ENCODE measurements at places on chromosomes 16 and 17.
A peak's percentile ranks its signal among the peaks of the same experiment; 100 is the strongest.

DNA sequence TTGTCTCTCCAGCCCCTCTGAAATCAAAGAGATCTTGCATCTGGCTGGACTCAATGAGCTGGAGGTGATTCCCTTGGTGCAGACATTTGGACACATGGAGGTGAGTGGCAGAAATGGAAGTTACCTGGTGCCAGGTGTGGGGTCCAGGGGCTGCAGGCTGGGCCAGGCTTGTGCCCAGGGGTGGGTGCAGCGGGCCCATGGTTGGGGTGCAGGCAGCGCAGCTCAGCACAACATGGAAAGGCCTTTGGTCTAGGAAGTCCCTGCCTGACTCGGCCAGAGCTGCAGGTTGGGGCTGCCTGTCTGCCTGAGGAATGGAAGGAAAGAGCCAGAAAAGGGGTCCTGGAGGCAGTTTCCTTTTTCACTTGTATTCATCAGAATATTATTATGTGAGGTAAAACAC, 10.2 kb upstream of the OGFOD3 start:
- DNase-seq: no peak

- no peak for DNase-seq
Observed at GRCh38 chr16:89120281-89120680, 26.6 kb downstream of the ACSF3 start.

- no peak for DNase-seq
Observed at GRCh38 chr17:68019336-68019674, 16.2 kb upstream of the KPNA2 start.

DNA sequence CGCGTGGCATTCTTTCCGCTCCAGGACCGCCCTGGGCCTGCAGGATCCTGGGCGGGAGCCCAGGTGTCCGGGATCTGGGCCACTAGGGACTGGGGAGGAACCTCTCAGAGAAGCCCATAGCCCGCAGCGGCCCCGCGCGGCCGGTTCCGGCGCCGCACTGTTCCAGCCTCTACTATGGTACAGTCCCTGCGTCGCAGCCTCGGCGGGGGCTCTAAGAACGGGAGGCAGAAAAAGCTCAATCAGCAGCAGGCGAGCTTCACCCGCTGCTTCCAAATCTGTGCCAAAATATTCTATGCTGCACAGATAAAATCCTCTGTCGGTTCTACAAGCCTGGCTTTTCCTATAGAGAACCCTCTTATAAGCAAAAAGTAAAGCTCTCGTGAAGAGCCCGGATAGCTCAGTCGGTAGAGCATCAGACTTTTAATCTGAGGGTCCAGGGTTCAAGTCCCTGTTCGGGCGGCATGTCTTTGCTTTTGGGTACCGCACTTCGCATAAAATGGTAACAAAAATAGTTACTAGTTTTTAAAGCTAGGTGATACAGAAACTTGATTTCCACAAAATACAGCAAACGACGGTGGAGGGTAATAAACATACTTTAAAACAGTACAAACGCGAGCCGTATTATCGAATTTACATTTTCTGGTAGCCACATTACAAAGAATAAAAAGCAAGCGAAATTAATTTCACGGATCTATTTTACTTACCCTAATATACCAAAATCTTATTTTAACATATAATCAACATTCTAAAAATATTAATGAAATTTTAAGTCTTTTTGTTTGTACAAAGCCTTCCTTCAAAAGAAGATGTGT, 661 bp upstream of the ALOXE3 start:
- DNase-seq: peak; percentile 83

GRCh38 chr17:75147878-75148546, 6.3 kb downstream of the JPT1 start:
- DNase-seq: no peak

DNA sequence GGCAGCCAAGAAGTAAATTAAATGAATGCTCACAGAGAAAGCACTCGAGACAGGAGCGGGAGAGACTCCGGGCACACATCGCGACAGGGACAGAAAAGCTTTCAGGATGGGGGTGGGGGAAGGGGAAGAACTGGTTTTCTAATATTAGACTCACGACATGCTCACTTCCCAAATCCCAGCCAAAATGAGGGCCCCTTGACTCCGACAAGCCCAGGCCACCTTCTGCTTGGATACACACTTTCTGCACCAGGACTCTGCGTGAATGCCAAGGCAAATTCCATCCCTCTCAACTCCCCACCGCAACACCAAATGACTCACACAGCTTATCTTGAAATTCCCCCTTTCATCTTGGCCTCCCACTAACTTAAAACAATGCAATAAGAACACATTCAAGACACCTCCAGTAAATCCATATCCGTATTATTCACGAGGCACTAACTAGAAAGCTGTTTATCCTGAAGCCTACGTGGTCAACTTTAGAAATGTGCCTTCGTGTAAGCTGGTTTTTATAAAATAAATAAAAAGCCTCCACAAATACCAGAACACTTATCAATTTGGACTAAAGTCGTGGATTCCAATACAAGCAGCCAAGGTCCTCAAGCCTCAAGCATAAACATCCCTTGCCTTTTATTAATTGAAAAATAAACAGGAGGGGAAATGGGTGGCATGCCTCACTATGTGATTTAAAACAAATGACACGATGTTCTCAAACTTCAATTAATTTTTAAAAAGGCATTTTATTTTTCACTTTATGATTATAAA, 46.1 kb downstream of the NXN start:
- no peak for DNase-seq

GRCh38 chr17:73510981-73511718, 133.1 kb downstream of the SDK2 start:
- peak; percentile 64 for DNase-seq

DNA sequence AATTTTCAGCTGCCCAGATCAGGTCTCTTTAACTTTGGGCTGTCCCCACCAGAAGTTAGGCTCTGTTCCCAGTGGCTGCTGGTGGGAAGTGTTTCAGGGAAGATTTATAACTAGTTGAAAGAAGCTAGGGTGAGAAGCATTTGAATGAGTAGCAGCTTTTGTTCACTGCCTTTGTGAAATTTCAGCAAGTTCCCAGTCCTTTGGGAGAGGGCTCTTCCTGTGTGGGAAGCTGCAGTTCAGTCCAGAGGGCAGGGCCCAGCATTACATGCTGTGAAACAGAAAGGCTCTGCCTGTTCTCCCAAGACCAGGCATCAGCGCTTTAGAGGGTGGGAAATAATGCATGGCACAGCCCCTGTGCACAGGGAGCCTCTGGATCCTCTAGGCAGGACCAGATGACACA, 17.8 kb downstream of the PROCA1 start:
- no peak for DNase-seq

- DNase-seq: no peak
Observed at GRCh38 chr16:88059701-88060386, 108.6 kb downstream of the BANP start.

GRCh38 chr17:58487589-58488427, at the start of gene HSF5:
Gene HSF5, minus strand, starts transcription at chr17:58488408. Its CDS starts 134 bp downstream, at chr17:58488274.
- no peak for DNase-seq

DNA sequence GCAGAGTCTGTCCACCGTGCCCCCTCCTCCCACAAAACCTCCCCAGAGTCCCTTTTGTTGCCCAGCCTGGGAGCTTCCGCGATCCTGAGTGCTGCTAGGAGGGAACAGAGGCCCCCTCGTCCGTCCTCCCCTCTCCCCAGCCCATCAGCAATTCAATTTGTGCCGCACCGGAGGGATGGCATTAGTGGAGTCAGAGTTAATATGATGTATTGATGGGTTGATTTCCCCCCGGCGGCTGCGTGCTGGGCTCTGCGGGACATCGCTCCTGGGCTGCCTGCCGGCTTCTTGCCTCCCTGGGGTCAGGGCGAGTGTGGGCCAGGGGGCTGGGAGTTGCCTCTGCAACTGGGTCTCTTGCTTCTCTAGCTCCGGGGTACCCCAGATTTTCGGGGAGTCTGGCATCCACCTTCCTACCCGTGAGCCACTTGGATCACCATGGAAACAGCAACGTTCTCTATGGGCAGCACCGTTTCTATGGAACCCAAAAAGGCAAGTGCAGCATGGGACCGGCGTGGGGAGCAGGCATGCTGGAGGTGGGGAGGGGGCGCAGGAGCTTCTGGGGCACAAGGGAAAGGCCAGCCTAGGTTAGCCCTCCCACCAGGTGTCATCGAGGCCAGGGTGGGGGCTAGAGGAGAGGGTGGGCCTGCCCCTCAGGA, 42.9 kb downstream of the BAHCC1 start:
- no peak for DNase-seq

DNA sequence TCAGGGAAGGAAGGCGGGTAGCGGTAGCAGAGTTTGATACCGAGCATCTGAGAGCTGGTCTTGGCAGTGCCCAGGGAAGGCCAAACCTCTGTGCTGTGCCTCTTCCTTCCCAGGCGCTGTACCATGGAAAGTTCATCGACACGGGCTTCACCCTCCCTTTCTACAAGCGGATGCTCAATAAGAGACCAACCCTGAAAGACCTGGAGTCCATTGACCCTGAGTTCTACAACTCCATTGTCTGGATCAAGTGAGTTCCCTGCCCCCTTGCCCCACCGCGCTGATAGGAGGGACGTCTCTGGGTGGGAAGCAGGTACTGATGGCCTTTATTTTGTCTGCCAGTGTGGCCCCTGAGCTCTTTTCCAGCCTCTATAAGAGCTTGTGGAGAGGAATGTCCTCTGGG, 15.4 kb upstream of the CLEC18A start:
- no peak for DNase-seq

DNA sequence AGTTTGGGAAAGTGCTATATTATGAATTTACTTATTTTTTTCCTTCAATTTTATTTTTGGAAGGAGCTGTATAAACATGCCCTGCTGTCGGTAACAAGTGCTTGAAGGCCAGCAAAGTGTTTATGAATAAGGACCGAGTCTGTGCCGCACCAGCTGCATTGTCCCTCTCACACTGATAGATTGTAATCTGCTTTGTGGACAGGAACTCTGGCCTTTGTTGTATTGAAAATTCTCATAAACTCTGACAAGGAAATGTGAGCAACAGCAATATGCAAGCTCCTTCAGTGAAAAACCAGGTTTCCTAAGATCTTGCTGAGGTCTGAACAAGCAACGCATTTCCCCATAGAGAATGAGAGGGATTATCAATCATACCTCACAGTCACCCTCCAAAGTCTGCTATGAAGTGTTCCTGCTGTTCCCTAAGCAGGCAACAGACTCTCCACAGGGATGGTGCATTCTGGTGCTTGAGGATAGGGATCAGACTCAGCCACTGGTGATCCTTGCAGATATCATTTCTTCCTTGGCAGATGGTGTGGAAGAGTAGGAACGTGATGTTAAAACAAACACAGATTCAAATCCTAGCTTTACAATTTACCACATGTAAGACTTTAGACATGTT, 109.6 kb downstream of the KCNJ2 start:
- peak; percentile 57 for DNase-seq

- no peak for DNase-seq
Observed at GRCh38 chr16:19286827-19287226, 1.3 kb downstream of the CLEC19A start.

DNA sequence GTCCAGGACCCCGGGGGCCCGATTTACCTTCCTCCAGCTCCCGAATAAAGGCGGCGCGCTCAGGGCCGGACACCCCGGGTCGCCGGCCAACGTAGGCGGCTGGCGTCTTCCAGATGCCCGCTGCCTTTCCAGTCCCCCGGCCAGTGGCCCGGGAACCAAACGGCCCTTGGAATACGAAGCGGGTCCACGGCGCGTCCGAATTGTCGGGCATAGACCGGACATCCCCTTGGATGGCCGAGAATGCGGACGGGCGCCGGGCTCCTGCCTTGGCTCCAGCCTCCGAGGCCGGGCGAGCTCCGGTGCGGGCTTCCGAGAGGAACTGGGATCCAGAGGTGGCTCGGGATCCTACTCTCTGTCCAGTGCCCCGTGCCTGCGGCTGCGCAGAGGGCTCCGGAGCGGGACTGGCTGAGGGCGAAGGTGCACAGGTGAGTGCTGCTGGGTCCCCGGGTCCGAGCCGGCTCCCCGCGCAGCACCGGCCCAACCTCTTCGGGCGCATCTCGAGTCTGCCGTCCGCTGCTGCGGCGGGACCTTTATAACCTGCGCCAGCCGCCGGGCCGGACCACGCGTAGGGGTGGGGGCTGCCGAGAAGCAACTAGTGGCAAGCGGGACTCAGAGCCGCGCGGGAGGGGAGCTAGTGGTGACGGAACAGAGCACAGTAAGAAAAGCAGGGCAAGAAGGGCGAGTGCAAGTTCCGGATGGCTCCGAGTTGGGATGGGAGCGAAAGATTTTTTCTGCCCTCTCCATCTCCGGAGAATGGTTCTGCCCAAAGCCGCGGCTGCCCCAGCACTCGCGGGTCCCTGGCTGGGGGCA, at the start of gene HAP1:
Gene HAP1, minus strand, starts transcription at position 505 of the 810 bp plus-strand sequence. Its CDS starts 9 bp downstream, at position 496.
- peak; percentile 13 for DNase-seq

- DNase-seq: no peak
Observed at GRCh38 chr16:3173892-3174617, 13.9 kb upstream of the OR1F1 start.

DNA sequence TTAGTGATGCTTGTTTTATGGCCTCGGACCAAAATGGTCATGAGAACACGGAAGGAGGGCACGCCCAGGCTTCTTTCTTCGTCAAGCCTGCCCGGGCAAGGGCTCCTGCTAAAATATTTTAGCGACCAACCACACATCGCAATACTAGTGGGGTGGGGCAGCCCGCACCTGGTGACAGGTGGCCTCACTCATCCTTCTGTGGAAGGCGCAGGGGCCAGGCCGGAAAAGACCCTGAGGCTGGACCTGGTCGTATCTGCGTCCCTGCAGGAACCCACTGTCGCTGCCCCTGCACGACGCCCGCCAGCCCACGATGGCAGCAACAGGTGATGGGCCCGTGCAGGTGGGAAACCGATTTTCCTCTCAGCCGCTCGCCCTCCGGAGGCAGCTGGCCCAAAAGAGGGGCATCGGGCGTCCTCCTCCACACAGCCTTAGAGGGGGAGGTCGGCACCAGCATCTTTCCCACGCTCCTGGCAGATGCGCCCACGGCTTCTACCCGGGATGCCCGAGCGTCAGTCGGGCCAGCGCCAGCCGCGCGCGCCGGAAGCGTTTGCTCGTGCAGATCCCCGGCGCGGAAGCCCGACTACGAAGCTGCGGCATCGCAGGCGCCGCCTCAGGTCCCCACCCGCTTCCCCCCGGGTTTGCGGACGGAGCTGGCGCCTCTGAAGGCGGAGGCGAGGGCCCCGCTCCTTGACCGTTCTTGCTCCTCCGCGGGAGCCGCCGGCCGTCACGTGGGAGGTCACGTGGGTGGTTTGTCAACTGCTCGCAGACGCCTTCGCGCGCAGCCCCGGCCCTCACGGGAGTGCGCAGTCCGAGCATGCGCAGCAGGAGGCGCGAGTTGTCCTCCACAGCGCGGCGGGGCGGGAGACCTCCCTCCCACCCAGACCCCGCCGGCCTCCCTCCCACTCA, 22.8 kb upstream of the FOXK2 start:
- peak; percentile 94 for DNase-seq

DNA sequence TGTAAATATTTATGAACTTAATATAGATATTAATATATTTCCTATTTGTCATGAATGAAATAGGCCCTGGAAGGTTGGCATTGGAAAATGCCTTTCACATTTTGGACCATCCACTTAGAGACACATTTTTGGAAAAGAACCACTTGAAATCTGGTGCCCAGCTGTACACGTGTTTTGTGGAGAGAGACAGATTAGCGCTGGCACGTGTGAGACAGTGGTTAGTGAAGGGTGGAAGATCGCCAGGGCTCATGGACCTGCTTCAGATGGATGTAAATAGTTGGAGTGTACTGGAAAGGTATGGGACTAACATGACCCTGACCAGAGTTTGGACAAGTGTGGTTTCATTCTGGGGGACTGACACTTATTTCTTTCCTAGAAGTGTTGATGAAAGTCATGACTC, 222.9 kb downstream of the PRKCA start:
- no peak for DNase-seq

GRCh38 chr17:41648411-41649195, 24.2 kb upstream of the KRT17 start:
- DNase-seq: peak; percentile 65

- no peak for DNase-seq
Observed at GRCh38 chr17:4156750-4157381, 13.9 kb downstream of the CYB5D2 start.

GRCh38 chr16:56506941-56507340, 12.9 kb downstream of the BBS2 start:
- no peak for DNase-seq

Measured in globus pallidus (tissue), 1 donor.